ENCODE measurements at places on chromosomes 3 and 15.

DNA sequence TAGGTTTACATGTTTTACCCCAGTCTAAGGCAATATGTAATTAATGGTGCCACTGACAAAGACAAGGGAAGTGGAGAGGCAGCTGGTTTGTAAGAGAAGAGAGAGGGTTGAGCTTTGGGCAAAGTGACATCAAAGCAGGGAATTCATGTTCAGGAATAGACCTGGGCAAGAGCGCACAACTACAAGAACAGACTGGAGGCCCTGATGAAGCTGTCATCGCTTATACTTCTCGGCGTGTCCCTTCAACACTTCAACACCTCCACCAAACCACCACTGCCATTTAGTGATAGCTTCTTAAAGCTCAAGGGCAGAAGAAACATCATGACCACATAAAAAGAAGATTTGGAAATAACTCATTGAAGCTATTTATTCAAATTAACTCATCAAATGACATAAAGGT, 19.6 kb upstream of the KNG1 start:
- no peak for DNase-seq

DNA sequence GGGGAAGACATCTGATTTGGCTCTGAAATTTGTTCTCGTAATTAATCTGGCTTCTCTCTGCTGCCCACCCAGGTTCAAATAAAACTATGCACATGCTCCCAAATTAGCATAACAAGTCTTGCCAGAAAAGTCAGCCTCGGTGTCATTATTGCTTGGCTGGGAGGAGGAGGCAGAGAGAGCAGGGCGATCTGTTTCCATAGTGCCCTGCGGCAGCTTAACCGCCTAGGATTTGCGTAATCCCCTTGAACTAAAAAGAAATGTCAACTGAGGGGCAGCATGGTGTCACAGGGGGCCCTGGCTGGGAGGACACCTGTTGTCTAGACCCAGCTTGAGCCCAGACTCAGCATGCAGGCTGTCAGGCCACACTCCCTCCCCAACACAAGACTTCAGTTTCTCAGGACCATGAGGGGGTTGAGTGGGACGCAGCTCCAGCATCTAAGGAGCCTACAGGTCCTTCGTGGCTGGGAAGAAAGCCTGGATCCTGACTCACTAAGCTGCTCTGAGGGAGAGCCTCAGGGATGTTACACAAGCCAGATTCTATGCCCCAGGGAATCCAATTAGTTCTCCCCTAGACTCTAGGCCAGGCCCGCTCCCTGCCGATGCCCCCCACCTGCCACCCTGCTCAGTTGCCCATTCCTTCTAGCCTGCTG, 17.3 kb downstream of the MRPS11 start:
- no peak for DNase-seq

DNA sequence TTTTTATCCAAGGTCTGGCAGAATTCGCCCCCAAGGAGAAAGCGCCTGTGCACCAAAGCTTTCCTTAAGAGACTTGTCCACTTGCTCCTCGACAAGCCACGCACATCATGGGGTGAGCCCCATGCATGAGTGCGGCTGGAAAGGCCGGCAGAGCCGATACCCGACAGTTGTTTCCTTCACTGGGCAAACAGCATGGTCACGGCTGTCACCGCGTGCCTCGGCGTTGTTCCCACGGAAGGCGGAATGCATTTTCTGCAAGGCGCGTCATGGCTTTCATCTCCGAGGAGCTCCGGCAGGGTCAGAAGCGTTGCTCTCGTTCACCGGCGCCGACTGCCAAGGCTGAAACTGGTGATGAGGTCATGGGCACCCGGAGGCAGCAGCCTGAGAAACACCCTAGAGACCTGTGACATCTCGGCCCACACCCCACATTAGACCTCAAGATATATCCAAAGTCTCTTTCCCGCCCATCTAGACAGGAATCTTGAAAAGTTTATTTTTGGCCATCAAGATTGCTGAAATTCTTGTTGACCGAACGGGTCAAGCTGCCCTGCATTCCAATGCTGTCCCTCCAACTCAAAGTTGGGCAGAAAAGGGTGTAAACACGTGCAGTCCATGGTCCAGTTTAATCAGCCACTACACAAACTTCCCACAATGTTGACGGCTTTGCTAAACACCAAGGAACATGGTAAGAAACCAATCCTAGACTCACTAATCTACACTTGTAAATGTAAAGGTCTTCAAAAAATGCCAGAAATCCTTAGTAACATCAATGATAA, 604 bp upstream of the TJP1 start:
- no peak for DNase-seq

DNA sequence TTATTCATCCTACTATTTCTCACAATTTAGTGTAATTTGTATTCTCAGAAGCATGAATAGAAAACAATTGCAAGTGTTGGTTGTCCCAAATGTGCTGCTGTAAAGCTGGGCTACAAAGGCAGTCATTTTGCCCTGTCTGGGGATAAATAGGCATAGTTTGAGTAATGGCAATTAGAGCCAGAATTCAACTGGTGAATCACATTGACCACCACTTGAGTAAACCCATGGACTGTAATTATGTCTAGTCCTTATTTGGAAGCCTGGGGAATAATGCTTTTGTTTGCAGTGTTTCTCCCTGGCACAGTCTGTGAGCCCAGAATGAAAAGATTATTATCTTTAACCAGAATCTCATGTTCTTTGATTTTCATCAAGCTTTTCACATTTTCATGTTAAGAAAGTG, 30.5 kb upstream of the CHL1 start:
- DNase-seq = no peak

- no peak for DNase-seq
Observed at GRCh38 chr15:60715859-60716258, 236.9 kb upstream of the ICE2 start.

GRCh38 chr3:68984011-68984530, 29.4 kb downstream of the EOGT start:
- DNase-seq = no peak

GRCh38 chr3:189270248-189270832, 98.6 kb downstream of the TPRG1 start:
- DNase-seq = peak; percentile 16

GRCh38 chr3:152355744-152356665, 87.3 kb downstream of the MBNL1 start:
- DNase-seq = no peak

DNA sequence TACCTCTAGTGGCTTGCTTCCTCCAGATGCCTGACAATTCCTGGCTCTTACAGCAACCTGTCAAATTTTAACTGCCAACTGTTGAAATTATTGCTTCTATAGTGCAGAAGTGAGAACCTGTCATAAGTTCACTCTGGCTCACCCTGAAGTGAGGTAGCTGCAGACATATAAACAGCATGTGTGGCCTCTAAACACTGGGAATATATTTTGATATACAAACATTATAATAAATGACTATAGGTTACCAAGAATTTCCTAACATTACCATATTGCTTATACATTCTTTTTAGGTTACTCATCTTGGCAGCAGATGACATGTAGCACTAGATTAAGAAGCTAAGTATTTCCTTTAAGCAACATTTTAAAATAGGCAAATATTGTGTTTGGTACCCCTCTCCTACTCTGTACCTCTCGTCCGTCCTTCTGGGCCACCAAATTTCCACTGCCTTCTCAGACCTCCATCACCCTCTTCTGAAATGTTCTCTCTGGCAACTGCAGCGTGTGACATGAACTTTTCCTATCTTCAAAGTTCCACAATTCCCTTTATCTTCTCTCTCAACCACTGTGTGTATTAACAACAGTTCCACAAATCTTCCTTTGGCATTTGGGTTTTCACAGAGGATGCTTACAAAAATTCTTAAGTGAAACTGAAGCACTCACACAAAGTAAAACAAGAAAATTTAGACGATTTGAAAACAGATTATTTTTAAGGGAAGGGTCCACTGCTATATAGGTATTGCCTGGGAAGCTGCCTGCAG, 15.3 kb upstream of the XXYLT1 start:
- DNase-seq = no peak

DNA sequence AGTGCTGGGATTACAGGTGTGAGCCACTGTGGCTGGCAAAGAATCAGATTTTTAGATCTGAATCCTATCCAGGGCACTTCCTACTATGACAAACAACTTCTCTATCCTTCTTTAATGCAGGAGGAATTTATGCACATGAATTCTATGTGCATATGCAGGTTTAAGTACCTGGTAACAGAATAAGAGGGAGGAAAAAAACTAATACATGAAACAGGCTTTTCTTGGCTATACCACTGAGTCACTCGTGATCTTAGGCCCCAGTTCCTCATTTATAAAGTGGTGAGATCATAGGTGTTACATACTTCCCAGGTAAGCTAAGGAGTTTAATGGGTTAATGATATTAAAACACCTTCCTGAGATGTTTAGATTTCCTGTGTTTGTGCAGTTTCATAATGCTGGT, 108.2 kb downstream of the TP63 start:
- DNase-seq = no peak

- DNase-seq = no peak
Observed at GRCh38 chr15:63061975-63062374, 19.4 kb downstream of the TPM1 start.

DNA sequence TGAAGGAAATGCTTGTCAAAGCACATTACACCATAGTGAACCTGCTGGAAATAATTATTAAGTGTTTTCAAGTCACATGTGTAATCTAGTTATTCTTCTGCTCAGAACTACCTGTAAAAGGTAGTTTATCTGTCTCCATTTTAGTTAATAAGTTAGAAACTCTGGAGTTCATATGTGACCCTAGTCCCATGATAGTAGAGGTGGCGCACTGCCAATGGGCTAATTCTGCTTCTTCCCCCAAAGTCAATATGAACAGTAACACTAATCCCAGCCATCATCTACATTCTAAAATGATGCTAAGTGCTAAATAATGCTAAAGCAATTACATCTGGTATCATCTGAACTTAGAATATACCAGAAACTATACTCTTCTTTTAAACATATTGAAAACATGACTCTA, 361.0 kb upstream of the NECTIN3 start:
- no peak for DNase-seq

- DNase-seq = no peak
Observed at GRCh38 chr3:41907330-41908073, 54.4 kb downstream of the ULK4 start.

- no peak for DNase-seq
Observed at GRCh38 chr3:9951962-9952805, at the start of gene PRRT3. TSS of gene PRRT3 (minus strand) at chr3:9952408. CDS start at chr3:9950115, 2,293 bp downstream.

GRCh38 chr3:77039606-77040171, at the start of gene ROBO2:
TSS of gene ROBO2 (plus strand) at chr3:77040099. CDS start at chr3:77040786, 687 bp downstream.
- no peak for DNase-seq

DNA sequence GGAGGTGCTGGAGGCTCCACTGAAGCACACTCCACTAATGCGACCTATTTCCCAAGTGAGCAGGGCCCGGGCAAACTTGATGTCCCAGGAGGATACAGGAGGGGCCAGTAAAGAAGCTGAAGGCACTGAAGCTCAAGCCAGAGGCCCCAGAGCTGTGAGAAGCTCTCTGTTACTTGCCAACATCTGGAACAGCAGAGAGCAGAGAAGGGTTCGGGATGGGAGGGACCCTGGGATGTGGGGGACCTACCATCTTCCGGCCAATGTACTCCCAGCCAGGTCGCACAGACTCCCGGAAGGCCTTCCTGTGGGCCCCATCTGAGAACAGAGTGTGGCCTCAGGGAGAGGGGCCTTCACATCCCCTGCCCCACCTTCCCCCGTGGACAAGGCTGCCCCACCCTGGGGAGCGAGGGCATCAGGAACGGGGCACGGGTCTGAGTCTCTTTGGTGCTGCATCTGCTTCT, 3.1 kb downstream of the HHATL start:
- no peak for DNase-seq

DNA sequence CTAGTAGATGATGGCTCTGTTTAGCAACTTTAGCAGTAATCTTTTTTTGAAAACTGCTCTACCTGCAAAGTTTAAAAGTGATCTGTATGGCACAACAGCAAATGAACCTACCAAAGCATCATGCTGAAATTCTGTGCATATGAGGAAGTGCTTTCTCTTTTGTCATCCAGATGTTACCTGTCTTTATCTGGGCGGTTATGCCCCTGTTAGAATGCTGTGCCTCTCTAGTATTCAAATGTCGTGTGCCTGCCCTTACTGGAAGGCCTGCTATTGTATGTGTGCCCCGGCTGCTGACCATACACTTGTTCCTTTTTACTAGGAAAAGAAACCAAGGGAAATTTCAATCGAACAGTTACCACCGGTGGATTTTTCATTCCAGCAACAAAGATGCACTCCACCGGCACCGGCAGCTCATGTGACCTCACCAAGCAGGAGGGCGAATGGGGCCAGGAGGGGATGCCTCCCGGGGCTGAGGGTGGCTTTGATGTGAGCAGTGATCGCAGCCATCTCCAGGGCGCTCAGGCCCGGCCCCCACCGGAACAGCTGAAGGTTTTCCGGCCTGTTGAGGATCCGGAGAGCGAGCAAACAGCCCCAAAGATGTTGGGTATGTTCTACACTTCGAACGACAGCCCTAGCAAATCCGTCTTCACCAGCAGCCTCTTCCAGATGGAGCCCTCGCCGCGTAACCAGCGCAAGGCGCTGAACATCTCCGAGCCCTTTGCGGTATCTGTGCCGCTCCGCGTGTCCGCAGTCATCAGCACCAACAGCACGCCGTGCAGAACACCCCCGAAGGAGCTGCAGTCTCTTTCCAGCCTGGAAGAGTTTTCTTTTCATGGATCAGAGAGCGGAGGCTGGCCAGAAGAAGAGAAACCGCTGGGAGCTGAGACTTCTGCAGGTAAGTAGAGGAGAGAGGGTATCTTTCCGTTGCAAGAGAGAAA, 61.6 kb downstream of the TMEM39A start:
- DNase-seq = no peak

GRCh38 chr3:95886616-95887015, 927.8 kb upstream of the EPHA6 start:
- DNase-seq = no peak

DNA sequence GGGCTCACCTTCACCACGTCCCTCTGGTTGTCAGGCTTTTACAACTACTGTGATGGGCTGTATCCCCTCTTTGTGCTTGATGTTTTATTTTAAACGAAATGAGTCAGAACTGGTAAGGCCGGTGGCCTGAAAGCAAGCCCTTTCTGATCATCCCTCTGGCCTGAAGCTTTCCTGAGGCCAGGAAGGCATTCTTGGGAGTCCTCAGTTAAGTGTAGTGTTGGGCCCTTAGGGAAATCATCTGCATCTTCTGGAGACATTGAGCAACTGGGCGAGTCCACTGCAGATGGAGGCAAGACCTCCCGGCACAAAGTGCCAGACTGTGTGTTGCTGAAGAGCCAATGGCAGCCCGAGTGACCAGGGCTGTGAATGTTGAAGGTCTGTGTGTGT, 33.0 kb upstream of the AMOTL2 start:
- no peak for DNase-seq

- no peak for DNase-seq
Observed at GRCh38 chr15:86042226-86042625, 37.4 kb upstream of the AGBL1 start.

GRCh38 chr15:64247906-64248541, 85.2 kb upstream of the PPIB start:
- DNase-seq = no peak

DNA sequence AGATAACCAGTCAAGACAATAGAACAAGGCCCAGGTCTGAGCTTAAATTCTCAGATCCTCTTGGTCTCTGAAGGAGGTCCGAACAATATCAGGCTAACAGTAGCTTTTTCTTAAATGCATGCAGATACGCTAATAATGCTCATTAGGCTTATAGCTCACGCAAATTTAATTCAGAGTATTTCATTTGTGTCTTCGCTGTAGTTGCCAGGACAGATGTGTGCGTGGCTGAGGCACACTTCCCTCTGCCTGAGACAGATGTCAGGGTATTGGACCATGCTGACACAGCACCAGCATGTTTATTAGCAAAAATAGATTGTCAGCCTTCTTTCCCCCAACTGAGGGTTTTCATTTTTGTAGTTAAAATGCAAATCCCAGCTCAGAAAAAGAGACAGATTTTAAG, 102.9 kb upstream of the BFSP2 start:
- no peak for DNase-seq

GRCh38 chr3:112550859-112551258, 10.9 kb downstream of the ATG3 start:
- no peak for DNase-seq

- DNase-seq = no peak
Observed at GRCh38 chr3:11539218-11539617, 104.5 kb downstream of the VGLL4 start.

All from NCI-H187 treated with DMSO at 0.1 percent for 48 hours (cell line).